ENCODE measurements at places on chromosomes 7 and 10.
A peak's percentile ranks its signal among the peaks of the same experiment; 100 is the strongest.

GRCh38 chr10:47264797-47265281 lies 35.2 kb upstream of the GDF10 start:
- DNase-seq = no peak

GRCh38 chr10:129642427-129642826 lies 175.4 kb downstream of the MGMT start:
- no peak for DNase-seq

DNA sequence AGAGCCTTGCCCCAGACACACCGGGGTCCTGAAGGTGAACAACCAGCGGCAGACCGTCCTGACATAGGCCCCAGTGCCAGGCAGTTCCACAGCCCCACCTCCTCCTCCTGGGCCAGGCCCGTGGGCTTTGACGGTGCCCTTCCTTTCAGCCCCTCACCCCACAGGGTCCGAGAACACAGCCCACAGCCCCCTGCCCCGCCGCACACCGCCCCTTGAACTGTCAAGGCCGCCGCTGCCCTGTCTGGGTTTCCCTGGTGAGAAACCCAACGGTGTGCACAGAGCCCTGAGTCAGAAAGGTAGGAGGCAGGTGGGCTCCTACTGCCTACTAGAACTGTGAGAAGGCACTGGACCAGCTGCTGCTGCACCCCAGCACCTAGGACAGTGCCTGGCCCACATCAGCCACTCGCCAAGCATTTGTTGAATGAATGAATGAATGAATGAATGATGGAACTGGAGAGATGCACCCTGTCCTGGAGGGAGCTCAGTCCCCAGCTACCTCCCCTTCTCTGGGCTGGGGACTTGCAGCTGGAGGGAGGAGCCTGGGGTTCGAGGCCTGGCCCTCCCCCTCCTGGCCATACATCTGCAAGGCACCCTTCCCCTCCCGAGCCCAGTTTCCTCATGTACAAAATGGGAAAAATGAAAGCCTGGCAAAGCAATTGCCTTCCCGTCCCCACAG lies 117.9 kb downstream of the SLIT1 start:
- DNase-seq = peak; percentile 56

DNA sequence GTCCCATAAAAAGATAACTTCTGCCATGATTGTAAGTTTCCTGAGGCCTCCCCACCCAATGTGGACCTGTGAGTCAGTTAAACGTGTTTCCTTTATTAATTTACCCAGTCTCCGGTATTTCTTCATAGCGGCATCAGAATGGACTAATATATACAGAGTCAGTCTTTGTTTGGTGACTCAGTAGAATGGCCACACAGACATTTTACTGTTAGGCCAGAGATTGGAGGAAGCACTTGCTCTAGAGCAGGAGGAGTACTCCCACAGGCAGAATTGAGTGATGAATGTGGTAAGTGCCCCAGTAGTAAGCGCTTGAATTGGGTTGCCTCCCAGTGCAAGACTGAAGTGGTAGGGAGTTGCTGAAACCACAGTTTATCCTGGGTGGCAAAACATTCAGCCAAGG lies 149.5 kb upstream of the SMIM30 start:
- DNase-seq = no peak

- no peak for DNase-seq
Observed at GRCh38 chr10:84241185-84241790, at the start of gene LRIT1. Gene LRIT1, minus strand, starts transcription at chr10:84241546. Its CDS starts 107 bp downstream, at chr10:84241439.

Data from neural progenitor cell (in vitro differentiated cells).